ENCODE measurements at places on chromosomes 5 and 9.

DNA sequence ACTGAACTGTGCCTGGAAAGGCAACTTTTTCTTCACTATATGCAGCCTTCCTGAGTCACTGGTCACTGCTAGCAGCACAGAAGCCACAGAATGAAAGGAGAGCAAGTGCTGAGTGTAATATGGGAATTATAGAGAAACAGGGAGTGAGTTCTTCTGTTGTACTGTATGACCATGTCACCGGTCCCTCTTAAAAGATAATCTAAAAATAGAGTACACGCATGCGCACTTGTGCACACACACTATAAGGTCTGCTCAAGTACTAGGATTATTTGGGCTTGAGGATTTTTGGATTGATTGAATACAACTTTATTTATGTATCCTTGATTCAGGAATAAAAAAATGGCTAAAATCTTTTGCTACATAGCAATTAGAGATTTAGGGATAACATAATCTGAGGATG, 571.9 kb downstream of the PDE4D start:
- no peak for DNase-seq

- DNase-seq: no peak
These were observed 52.4 kb upstream of the TRIO start for GRCh38 chr5:14090755-14091154.

DNA sequence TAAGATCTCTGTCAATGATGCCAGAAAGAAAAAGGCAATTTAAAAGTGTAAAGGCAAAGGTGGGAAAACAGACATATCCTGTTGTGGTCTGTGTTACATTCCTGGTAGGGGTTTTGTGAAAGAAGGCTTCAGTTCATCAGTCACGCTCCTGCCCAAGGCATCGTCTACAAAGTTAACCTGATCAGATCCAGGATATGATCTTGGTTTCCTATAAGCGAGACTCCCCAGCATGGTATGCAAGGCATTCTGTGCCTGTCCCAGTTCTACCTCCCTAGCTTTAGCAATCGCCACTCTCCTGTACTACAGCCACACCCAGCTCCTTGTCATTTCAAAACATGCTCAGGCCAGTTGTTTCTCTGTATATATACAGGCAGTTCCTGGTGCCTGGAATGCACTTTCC, 58.0 kb upstream of the PTPN3 start:
- no peak for DNase-seq

DNA sequence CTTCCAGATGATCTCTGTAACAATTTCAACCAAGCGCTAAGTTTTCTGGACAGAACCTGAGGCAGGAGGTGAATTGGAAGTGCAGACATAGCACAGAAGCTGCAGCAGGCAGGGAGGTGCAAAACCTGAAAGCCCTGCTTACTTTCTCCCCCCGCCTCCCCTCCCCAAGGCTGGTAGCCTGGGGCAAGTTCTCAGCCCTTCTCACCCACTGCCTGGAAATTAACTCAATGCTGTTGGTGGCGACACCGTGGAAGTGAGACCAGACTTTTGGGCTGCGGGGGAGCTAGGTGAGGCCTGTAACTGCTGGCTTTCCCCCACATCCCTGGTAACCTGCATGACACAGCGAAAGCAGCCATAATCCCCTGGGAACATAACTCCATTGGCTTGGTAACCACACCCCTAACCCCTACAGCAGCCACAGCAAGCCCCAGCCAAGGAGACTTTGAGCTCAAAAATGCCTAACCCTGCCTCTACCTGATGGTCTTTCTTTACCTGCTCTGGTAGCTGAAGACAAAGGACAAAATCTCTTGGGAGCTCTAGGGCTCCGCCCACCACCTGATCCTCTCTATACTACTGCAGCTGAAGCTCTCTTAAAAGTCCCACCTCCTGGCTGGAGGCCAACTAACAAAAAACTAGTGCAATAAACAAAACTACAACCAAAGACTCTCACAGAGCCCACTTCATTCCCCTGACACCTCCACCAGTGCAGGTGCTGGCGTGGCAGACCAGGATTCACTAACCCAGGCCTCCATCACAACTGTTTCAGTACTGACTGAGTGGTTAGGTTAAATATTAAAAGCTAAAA, 11.9 kb upstream of the OR13C8 start:
- no peak for DNase-seq

GRCh38 chr9:132194508-132194907, 32.6 kb downstream of the NTNG2 start:
- DNase-seq: no peak

- DNase-seq: peak; percentile 21
These were observed 8.2 kb downstream of the RPP25L start for GRCh38 chr9:34603610-34604231.

- no peak for DNase-seq
These were observed 89.4 kb downstream of the OTULIN start for GRCh38 chr5:14753947-14754346.

DNA sequence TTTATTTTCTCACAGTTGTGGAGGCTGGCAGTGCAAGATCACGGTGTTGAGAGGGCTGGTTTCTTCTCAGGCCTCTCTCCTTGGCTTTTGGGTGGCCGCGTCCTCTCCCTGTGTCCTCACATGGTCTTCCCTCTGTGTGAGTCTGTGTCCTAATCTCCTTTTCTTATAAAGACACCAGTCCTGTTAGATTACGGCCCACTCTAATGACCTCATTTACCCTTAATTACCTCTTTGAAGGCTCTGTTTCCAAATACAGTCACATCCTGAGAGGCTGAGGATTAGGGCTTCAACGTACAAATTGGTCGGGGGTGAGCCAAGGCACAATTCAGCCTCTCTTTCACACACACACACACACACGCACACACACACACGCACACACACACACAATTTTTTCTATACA, 73.0 kb downstream of the UGCG start:
- no peak for DNase-seq

- DNase-seq: no peak
These were observed 5.6 kb downstream of the JMY start for GRCh38 chr5:79241535-79241979.

DNA sequence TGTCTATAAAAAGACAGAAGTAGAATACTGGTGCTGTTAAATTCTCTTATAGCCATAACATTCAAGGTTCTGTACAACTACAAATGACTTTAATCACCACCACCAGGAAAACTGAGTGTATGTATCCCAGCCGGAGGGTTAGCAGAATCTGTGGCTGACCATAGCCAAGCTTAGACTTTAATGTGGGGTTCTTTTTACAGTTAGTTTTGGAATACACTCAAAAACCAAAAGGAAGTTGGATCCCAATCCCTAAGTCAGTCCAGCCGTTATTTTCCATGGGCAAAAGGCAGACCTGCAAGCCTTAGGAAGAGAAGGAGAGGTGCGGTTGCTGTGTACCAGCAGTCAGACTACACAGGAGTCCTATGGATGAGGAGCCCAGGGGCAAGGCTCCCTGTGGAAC, 179.8 kb downstream of the ENC1 start:
- DNase-seq: no peak

DNA sequence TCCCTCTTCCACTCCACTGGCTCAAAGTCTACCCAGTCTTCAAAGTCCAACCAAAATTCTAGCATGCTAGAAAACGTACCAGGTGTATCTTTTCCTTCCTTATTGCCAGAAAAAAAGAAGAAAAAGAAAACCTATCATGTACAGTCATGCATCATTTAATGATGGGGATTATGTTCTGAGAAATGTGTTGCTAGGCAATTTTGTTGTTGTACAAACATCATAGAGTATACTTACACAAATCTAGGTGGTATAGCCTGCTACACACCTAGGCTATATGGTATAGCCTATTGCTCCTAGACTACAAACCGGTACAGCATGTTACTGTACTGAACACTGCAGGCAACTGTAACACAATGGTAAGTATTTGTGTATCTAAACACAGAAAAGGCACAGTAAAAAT, 104.8 kb downstream of the SREK1 start:
- no peak for DNase-seq

DNA sequence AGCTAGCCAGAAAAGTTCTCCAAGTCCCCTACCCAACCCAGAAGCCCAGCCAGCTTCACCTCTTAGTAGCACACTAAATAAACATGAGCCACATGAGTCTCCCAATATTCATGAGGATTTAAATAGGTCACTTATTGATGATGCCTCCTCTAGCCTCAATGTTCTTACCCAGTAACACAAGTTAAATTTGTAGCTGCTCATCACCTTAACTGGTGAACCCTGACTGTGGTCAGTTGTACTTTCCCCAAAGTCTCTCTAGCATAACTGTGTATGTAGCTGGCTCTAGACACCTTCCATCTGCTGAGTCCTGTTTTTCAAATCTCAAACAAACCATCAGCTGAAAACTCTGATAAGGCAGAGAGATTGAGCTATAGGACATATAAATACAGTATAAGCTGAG, 100.3 kb upstream of the ELAVL2 start:
- DNase-seq: no peak

GRCh38 chr9:20884985-20885593, 146.4 kb downstream of the HACD4 start:
- DNase-seq: no peak

DNA sequence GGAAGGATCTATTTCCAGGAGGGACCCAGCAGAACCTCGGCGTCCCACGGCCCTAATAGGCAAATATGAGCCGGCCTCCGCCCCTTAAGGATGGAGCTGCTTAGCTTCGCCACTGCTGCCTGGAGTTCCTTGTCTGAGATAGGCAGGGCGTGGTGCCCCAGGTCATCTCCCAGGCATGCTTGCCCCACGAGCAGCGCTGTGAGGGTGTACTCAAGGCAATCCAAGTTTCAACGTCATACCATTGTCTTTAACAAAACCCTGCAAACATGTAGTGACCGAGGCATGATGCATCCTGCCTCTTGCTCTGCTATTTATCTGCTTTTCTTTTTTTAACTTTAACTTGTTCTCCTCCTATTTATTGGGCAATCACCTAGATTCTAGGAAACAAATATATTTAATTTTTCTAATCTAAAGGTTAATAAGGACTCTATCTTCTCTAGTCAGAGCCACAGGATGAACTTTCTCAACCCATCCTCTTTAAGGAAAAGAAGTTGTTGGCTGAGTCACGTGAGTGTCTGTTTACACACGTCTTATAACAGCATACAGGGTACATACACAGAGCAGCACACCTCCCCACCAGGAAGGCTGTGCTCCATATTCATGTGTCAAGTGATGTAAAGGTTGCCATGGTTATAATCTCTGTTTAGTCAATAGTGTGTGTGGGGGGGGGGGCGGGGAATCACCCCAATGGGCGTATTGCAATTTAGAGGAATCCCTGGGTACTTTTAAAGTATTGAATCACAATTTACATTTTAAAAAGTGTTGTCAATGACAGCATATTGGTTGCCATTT, 27.3 kb upstream of the ZSWIM6 start:
- no peak for DNase-seq

GRCh38 chr5:174097486-174098185, 52.1 kb downstream of the NSG2 start:
- DNase-seq: no peak

DNA sequence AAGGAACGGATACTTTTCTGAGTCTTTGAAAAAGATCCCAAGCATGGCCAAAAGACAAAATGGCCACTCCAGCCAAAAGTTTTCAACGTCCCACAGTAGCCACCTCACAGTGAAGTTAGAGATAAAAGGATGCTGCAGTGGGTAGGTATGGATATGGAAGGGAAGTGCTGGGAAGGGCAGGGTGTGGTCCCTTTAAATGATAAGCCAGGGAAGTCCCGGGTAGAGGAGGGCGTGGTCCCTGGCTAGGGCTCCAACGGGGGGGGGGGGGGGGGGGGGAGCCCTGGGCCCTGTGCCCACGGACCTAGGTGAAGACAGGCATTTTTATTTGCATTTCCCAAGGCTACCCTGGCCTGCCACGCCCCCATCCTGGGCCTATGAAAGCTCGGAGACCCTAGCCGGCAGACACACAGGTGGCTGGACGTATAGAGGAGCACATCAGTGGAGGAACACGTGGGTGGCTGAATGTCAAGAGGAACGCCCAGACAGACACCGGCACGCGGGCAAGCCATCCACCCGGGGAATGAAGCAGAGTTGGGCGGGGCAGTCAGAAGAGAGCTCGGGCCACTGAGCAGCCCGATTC, 306.7 kb downstream of the NFIB start:
- no peak for DNase-seq

DNA sequence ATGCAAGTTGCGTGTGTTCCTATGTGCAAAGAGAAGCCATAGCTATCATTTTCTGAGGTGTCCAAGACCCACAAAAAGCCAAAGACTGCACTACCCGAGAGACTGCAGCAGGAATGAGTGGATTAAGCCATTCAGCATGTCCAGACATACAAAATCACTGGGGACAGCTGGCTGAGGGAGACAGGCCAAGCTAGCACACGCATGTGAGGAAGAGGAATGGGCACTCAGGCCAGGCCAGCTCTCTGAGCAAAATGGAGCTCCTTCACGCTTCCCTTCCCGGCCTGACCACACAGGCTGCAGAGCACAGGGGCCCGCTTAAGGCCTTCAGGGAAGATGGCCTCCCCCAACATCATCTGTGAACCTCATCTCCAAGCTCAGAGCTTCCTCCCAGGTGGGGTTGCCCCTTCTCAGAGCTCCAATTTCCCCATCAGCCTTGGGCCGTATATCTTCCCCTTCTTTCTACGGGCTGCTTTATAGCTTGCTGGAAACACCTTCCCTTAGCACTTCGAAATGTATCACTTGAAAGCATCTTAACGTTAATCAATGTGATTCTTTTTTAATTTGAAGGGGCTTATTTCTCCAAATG, 8.4 kb downstream of the DCANP1 start:
- DNase-seq: no peak

- no peak for DNase-seq
These were observed 13.7 kb upstream of the CXCL14 start for GRCh38 chr5:135592312-135593045.

DNA sequence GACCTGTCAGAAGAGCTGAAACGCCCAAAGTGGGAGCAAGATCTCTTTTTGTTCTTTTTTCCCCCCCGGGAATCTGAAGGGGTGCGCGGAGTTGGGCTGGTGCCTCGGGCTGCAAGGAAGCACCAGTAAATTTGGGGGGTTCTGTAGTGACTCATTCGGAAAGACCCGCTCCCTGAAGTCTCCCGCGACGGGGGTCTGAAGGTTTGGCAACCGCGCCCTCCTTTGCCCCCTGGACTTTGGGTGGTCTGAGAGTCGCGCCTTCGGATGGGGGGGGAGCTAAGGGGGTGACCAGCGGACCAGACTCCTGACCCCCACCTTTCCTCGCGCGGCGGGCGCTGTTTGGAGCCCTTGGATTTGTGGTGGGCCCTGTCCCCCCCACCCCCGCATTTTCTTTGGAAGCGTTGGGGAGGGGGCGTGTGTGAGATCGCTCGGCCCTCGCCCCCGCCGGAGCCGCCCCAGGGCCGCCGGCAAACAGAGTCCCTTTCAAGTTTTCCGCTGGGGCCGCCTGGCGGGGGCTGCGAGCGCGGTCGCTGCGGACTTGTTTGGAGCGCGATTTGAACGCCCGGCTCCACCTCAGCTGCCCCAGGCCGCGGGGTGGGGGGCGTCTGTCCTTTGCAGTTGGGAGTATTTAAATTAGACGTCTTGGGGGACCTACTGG, 2.0 kb downstream of the CXXC5 start:
- DNase-seq: no peak

DNA sequence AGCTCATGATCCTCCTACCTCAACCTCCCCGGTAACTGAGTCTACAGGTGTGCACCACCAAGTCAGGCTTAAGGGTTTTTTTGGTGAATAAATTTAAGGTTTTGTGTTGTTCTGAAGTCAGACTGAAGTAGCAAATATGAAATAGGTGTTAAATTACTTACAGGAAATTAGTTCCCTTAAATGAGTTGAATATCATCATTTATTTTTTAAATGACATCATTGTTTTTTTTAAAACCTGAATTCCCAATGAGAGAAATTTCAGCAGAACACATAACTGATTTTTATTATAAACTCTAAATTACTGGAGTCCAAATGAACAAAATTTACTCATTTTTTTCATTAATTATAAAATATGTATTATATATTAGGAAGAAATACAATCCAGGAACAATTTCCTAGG, 33.0 kb upstream of the NRG2 start:
- no peak for DNase-seq

GRCh38 chr9:84228130-84228720, 112.3 kb downstream of the SLC28A3 start:
- DNase-seq: no peak
